ENCODE measurements at places on chromosomes 11 and 22. TPM values are rescaled to one million over a fixed set of nuclear protein-coding genes. Genes with fewer than 3 reads are reported as not detected.

The MICAL3 gene
- 11.0 TPM for polyA plus RNA-seq

DNA sequence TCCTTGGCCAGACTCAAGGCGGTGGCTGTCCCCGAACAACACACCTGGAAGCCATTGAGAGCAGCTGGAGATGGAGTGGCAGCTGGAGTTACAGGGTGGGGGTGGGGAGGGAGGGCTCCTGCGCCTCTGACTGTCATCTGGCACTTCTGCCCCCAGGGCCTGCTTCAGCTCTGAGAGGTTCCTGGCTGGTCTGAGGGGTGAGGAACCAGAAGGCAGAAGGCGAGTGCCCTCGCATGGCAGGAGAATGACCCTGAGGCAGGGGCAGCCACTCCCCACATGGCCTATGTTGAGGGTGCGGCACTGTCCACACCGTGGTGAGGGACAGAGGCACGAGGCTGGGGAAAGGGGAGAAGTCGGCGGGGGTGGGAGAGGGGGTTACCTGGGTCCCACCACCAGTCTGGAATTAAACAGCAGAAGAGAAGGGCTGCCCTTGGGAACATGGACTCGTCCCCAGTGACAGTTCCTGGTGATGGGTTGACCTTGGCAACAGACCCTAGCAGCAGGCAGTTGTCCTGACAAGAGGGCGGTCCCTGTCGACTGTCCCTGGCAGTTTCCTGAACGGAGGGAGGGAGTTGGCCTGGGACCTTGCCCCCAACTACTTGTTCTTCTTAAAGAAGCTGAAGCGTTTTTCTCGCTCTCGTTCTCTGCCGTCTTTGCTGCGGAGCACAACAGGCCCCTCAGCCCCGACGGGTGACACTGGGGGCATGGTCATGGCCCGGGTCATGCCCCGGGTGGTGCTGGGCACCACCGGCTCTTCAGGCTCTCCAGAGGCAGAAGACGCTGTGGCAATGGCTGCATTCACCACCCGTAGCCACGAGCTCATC, 7.8 kb upstream of the RBM4B start:
- no peak for DNase-seq

The LIPT2 gene
- polyA plus RNA-seq: 6.8 TPM

- no peak for DNase-seq
These were observed 19.2 kb downstream of the EIF3M start for GRCh38 chr11:32602657-32603415.

DNA sequence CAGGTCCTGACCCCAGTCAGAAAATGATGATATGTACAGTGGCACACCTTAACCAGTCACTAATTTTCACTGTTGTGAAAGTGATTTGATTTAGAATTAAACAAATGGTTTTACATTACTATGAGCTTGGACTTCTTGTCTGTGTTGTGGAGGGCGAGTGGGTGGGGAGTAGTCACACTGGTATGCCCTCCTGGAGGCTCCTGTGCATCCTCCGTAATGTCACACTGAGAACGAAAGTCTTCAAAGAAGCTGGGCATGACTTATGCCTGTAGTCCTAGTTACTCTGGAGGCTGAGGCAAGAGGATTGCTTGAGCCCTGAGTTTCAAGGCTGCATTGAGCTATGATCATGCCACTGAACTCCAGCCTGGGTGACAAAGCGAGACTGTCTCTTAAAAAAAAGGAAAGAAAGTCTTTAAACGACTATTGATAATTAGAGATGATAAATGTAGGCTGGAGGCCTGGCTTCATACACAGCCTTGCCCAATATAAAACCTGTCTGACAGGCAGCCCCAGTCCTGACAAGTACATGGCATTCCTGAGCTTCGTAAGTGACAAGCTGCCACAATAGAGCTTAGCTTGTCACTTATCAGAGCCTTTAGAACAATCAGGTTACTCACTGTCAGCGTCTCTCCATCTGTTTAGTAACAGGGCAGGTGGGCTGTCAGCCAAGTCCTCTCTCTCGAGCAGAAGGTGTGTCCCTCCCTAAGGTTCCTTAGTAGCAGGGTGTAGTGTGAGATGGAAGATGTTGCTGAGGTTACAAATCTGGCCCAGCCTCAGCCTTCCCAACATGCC, 5.0 kb upstream of the LIMK2 start:
- no peak for DNase-seq

DNA sequence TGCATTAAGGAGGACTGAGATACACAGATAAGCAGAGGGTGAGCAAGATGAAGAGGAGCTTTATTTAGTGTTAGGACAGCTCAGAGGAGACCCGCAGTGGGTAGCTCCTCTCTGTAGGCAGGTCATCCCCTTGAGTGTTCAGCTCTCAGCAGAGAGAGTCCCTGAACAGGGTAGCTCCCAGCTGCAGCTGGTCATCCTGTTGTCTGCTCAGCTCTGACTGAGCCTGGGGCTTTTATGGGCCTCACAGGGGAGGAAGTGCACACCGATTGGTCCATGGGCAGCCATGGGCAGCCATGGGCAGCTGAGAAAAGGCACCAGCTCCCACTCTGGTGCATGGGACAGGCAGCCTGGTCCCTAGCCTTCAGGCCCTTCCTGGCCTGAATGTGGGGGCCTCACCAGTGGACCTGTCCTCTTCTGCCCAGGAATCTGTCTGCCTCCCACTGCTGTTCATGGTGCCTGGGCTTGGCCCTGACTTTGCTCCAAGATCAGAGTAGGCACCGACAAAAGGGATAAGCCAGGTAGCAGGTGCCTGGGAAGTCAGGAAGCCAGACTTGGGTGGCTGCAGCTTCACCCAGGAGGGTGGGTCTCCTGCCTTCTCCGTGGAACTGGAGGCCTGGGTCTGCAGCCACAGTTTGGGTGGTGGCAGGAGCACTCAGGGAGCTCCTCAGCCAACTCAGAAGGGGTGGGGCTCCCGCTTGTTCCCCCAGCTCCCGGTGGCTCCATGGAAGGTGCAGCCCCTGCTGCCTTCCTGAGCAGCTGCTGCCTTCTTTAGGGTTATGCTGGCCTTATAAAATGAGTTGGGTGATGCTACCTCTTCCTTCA, 54.7 kb downstream of the MYEOV start:
- DNase-seq: no peak

Measured in GM12878 (cell line).